ENCODE measurements at places on chromosomes 4 and X.

DNA sequence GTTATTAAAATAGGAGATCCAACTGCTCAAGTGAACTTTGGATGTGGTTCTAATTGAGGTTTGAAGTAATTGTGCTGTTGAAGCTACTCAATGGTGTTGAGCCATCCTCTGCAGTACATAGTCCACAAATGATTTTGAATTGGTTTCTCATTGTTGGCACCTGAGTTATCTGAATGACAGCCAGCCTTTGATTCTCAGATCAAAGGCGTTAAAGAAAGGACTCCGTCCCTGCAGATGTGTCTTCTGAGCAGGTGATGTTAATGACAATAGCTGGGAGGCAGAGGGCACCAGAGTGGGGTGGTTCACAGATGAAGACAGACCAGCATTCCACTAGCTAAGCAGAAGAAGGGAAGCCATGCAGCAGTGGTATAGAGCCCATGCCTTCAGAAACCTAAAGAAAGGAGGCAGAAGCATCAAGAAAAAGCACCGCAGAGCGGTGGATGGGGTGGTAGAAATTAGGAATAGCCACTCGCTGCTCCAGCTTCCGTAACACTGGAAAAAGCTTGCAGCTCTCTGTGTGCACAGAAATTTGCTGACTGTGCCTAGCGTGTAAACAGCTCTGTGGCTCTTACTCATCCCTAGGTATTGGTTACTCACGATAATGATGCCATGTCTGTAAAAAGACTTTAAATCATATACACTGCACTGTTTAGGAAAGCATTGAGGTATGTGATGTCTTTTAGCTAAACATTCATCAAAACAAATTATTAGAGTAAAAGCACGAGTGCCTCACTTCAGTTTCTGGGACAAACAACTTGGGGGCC, 79.2 kb upstream of the CLCN4 start:
- no peak for DNase-seq
- H3K36me3 ChIP-seq, result no peaks in the 10 kb centered on the region
- no peak overlapping the region for H3K4me3 ChIP-seq
- H3K4me1 ChIP-seq, result no peaks in the 10 kb centered on the region
- no peak overlapping the region for H3K27ac ChIP-seq

DNA sequence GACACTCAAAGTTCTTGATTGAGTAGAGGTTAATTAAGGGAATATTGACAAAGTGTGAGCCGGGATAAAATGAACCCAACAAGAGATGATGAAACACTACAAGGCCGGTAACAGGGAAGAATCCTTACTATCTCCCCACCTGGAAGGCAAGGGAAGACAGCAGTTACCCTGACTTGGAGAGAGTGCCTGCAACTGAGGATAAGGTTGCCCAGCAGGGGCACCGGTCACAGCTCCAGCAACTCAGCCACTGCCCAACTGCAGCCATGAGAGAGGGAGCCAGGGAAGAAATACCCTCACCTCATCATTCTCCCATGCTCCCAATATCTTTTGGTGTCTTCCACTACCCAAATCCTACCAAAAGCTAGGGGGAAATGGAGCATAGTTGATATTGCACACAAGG, 212.7 kb downstream of the KCTD8 start:
- DNase-seq, result no peak
- no peak overlapping the region for H3K4me3 ChIP-seq
- H3K27me3 ChIP-seq, result no peaks in the 10 kb centered on the region
- H3K4me1 ChIP-seq, result no peaks in the 10 kb centered on the region
- H3K36me3 ChIP-seq, result no peaks in the 10 kb centered on the region

GRCh38 chr4:37471971-37472370, 214.2 kb downstream of the RELL1 start:
- H3K27ac ChIP-seq, result no peak overlapping the region
- H3K4me1 ChIP-seq, result no peaks in the 10 kb centered on the region
- H3K27me3 ChIP-seq, result no peaks in the 10 kb centered on the region
- DNase-seq, result peak; percentile 44
- H3K4me3 ChIP-seq, result no peak overlapping the region

DNA sequence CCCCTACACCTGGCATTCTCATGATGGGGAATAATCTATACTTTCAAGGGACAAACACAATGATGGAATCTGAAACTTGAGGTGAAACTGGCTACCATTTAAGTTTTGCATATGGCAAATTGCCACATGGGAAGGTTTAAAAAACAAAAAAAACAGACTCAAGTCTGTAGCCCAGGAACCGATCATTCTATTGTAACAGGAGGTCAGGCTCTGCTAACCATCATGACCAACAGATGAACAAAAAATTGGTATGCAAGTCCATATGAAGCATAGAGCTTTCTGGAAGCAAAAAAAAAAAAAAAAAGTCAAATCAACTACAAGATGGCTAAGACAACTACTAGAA, 594.3 kb upstream of the DIPK2B start:
- H3K4me3 ChIP-seq, result no peak overlapping the region
- no peaks in the 10 kb centered on the region for H3K27me3 ChIP-seq
- no peaks in the 10 kb centered on the region for H3K36me3 ChIP-seq
- H3K4me1 ChIP-seq, result no peaks in the 10 kb centered on the region

- no peak overlapping the region for H3K27ac ChIP-seq
- DNase-seq, result no peak
- H3K36me3 ChIP-seq, result no peaks in the 10 kb centered on the region
- no peak overlapping the region for H3K4me3 ChIP-seq
These were observed 172.3 kb upstream of the C1QTNF7 start for GRCh38 chr4:15255537-15255936.

DNA sequence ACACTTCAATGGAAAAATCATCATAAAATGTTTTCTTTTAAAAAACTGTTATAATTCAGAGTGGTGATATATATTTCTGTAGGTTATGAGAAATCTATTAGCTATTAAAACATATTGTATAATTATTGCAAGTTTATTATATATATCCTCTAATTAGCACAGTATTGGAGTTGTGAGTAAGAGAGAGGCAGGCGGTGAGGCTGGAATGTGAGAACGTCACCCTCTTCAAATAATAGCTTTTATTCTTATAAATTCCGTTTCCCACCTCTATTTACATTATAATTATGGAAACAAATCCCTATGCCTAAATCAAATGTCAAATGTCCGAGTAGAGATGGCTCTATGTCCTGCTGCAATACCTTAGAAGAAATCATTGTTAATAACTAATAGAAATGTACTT, 292.9 kb downstream of the ADGRL3 start:
- H3K27me3 ChIP-seq, result no peaks in the 10 kb centered on the region
- no peak overlapping the region for H3K4me3 ChIP-seq
- DNase-seq, result no peak
- no peaks in the 10 kb centered on the region for H3K4me1 ChIP-seq
- no peak overlapping the region for H3K27ac ChIP-seq

DNA sequence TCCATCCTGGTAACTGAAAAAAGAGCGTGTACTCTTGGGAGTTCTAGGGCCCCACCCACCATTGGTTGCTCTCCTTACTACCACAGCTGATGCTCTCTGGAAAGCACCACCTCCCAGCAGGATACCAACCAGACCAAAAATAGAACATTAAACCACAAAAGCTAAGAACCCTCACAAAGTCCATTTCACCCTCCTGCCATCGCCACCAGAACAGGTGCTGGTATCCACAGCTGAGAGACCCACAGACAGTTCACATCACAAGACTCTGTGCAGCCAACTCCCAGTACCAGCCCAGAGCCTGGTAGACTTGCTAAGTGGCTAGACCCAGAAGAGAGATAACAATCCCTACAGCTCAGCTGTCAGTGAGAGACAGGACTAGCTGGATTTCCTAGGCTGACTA, 240.6 kb downstream of the PABPC4L start:
- no peak overlapping the region for H3K4me3 ChIP-seq
- H3K4me1 ChIP-seq, result no peaks in the 10 kb centered on the region
- H3K27me3 ChIP-seq, result no peaks in the 10 kb centered on the region
- H3K36me3 ChIP-seq, result no peaks in the 10 kb centered on the region
- no peak for DNase-seq

Measured in prostate gland (tissue), 2 donors.